ENCODE measurements at places on chromosomes 12 and 14.
A peak's percentile ranks its signal among the peaks of the same experiment; 100 is the strongest.

GRCh38 chr12:57498132-57498502 lies 10.2 kb downstream of the MARS1 start:
- peak; percentile 70 for DNase-seq

GRCh38 chr12:14689144-14689543 lies 7.3 kb downstream of the GUCY2C start:
- DNase-seq = no peak

DNA sequence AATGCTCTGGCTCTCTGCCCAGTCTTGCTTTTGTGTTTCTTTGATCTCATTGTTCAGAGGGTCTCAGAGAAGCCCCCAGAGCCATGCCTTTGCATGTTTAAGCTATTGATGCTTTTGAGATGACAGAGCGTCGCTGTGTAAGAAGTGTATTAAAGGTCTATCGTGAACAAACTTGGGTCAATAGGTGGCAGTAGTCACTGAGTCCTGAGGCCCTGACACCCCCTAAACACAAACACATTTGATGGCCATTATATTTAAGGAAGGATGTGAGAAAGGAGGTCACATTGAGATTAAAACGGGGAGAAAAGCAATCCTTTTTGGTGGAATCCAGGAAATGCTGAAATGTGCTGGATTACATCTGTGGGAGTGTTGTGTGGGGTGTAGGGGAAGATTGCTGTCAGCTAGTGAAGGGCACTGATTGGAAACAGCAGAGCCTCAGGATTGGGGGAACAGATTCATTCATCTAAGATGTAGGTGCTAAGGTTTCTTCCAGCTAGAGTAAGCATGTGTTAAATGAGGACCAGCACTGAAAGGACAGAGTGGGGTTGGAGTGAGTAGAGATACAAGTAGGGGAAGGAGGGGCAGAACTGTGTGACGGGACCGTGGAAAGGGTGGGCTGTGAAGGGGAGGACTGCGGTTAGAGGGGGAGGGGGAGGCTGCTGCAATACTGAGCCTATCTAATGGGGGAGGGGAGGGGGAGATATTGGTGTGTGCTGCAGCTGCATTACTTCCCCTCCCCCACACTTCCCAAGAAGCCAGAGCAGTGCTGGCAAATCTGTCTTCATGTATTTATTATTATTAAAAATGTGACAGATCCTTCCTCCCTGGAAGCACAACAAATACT lies 12.7 kb downstream of the NGDN start:
- no peak for DNase-seq

DNA sequence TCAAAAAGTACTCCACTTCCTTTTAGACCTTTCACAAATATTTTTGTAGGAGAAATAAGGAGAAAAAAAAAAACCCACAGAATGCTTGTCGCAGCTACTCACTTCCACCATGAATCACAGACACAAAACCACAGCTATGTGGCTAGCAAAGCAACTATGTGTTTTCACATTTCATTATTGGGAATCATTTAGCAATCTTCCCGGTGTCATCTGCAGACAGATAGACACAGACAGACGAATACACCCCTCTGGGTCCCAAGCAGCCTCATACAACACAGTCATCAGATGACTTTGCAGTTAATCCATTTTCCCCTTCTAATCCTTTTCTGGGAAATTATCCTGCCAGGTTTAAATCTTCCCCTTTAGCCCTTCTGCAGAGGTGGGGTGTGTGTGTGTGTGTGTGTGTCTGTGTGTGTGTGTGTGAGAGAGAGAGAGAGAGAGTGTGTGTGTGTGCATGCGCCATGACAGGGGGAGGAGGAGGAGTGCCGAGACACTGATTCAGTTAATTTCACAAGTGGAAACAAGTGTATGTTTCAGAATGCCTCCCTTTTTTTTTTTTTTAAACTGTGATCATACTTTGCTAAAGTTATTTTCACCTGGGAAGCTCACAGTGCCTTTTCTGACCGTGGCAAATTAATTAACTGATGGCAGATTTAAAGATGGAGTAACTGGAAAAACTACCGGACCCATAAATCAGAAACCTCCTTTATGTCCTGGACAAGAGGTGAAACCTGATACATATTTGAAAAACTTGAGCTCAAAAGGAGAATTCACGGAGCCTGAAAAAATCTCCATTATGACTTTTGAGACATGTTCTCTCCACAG lies 39.9 kb downstream of the LTBP2 start:
- peak; percentile 85 for DNase-seq

GRCh38 chr12:2691006-2691344 lies 103.8 kb upstream of the FKBP4 start:
- DNase-seq = no peak

- DNase-seq = no peak
These were observed 48.3 kb downstream of the NPAS3 start for GRCh38 chr14:32986791-32987540.

GRCh38 chr14:95361373-95362137 lies 41.8 kb upstream of the CLMN start:
- DNase-seq = no peak

Data from posterior vena cava (tissue), 2 donors.